ENCODE measurements at places on chromosomes 6 and 20.

DNA sequence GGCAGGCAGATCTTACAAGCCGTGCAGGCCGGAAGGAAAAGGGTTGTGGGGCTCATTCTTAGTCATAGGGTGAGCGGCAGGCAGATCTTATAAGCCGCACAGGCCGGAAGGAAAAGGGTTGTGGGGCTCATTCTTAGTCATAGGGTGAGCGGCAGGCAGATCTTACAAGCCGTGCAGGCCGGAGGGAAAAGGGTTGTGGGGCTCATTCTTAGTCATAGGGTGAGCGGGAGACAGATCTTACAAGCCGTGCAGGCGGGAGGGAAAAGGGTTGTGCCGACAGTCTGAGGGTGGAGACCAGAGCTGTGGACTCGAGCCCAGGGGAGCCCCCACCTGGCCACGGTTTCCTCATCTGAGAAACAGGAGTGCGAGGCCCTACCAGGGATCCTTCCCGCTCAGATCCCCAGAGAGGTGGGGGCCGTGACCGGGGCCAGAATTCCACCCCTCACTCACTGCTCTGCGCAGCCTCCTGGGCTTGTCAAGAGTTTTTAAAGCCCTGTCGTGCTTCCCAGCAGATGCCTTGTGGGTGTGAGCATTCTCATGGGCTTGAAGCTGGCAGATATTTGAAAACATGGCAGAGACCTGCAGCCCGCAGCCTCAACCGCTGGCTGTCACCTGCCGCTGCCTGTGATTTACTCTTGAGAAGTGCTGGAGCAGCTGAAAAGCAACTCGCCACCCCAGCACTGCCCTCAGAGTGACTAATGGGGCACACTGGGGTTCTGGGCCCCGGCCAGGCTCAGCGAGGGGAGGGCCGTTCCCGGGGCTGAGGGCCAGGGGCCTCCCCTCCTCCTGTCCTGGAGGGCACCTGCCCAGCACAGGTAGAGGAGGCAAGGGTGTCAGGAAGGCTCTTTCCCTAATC lies 31.9 kb downstream of the NTSR1 start:
- DNase-seq: no peak

- peak; percentile 18 for DNase-seq
Measured at GRCh38 chr6:3176562-3177355, 19.4 kb upstream of the TUBB2A start.

- DNase-seq: no peak
Measured at GRCh38 chr6:120805276-120805675, 529.0 kb downstream of the TBC1D32 start.

GRCh38 chr20:31836853-31837608 lies 8.4 kb downstream of the FOXS1 start:
- DNase-seq: no peak

DNA sequence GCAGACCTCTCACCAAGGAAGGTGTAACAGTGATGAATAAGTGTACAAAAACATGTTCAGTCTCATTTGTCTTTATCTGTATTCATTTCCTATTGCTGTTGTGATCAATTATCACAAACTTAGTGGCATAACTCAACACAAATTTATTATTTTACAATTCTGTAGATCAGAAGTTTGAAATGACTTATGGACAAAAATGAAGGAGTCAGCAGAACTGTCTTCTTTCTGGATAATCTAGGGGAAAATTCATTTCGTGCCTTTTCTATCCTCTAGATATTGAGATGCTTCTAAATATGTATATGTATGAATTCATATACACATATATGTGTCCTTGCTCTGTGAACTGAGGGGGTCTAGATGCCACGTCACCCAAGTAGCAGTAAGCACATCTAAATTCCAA lies 663.1 kb upstream of the MARCKS start:
- no peak for DNase-seq

GRCh38 chr20:18666803-18667415 lies 79.1 kb downstream of the DTD1 start:
- DNase-seq: no peak

DNA sequence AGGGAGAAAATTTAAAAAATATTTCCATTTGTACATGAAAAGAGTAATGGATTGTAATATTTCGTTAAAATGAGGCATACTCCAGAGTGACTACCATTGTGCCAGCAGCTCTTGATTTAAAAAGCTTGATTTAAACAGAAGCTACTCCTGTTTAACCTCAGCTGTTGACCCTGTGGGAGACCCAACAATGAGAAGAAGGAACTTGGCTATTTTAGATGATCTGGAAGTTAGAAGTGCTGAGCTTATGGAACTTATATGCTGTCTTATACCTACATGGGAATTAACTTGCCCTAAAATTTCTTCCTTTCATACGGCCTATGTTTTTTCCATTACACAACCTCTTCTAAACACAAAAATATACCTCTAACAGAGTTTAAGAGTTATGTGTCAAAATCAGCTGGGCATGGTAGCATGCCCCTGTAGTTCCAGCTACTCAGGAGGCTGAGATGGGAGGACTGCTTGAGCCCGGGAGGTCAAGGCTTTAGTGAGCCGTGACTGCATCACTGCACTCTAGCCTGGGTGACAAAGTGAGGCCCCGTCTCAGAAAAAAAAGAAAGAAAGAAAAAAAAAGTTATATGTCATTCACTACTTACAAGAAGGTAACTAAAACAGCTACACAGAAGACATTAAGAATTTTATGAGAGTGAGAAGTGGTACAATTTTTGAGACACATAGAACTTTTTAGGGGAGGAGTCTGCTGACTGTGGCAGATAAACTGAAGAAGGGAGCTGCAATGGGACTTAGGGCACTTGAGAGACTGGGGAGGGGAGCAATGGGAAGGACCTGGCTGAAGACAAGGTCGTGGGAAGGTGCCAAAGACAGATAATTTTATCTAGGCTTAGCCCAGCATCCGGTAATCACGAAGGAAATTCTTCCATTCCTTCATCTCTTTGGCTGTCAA lies 139.9 kb downstream of the MYB start:
- no peak for DNase-seq

GRCh38 chr6:109332748-109333147 lies 49.5 kb downstream of the CD164 start:
- DNase-seq: no peak

DNA sequence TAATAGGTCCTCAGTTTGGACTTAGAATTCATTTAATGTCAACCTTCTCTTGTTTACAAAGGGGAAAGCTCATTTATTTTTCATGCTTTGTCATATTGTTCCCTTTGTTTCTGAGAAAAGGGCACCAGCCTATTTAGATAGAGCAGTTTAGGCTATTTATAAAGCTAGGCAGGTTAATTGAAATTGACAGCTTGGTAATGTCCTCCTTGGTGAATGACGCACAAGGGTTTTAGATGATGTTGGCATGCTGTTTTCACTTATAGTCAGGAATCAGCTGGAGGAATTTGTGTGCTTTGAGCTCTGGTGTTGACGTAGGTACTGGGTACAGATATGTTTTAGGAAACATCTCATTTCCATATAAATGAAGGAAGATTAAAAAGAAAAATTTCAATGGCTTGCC lies 45.2 kb downstream of the BCKDHB start:
- no peak for DNase-seq

GRCh38 chr6:111418971-111419693 lies 63.9 kb downstream of the REV3L start:
- DNase-seq: no peak

GRCh38 chr20:47421076-47421475 lies 64.6 kb upstream of the ZMYND8 start:
- no peak for DNase-seq

GRCh38 chr6:25194172-25194678 lies 84.9 kb upstream of the CARMIL1 start:
- DNase-seq: no peak

GRCh38 chr6:43757966-43758616 lies 11.9 kb upstream of the VEGFA start:
- no peak for DNase-seq

DNA sequence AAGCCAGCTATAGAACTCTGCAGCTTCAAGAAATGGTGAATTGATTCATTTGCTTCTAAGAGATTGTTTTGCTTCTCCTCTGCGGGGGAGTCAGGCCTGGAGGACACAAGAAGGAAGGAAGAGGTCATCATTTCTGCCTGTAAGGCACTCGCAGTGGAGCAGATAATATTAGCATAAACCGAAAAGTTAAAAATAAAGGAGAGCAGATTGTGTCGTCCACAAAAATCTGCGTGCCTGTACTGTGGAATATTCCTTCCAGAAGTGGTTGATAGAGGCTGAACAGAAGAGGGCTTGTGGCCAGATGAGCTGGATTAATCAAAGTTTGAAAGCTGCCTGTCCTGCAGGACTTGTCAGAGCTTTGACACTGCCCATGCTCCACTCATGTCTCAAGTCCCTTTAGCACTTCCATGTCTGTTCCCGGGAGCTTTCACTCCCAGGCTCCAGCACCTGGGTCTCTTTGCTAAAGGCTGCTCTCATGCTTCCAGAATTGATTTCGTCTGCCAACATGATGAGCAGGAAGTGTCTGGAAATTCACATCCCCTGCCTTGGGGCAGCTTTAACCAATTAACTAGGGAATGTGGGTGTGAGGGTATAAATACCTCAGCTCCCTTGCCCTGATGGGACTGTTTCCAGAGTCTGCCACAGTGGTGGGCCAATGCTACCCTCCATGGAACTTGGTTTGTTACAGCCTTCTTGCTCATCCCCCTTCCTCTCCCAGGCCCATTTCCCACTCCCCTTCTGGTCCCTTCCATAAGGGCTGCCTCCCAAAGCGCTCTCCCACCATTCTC lies 65.1 kb upstream of the STX16 start:
- no peak for DNase-seq

DNA sequence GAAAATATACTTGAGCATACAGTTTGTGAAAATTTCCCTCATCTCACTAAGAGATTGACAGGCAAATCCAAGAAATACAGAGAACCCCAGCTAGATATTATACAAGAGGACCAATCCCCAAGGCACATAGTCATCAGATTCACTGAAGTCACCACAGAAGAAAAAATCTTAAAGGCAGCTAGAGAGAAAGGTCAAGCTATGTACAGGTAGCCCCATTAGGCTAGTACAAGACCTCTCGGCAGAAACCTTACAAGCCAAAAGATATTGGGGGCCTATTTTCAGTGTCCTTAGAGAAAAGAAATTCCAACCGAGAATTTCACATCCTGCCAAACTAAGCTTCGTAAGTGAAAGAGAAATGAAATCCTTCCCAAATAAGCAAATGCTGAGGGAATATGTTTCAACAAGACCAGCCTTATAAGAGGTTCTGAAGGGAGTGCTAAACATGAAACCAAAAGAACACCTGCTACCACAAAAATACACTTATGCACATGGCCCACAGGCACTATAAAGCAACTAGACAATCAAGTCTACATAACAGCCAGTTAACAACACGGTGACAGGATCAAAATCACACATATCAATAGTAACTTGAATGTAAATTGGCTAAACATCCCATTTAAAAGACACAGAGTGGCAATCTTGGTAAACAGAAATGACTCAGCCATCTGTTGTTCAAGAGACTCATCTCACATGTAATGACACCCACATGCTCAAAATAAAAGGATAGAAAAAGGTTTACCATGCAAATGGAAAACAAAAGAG lies 96.3 kb downstream of the FHL5 start:
- DNase-seq: no peak

DNA sequence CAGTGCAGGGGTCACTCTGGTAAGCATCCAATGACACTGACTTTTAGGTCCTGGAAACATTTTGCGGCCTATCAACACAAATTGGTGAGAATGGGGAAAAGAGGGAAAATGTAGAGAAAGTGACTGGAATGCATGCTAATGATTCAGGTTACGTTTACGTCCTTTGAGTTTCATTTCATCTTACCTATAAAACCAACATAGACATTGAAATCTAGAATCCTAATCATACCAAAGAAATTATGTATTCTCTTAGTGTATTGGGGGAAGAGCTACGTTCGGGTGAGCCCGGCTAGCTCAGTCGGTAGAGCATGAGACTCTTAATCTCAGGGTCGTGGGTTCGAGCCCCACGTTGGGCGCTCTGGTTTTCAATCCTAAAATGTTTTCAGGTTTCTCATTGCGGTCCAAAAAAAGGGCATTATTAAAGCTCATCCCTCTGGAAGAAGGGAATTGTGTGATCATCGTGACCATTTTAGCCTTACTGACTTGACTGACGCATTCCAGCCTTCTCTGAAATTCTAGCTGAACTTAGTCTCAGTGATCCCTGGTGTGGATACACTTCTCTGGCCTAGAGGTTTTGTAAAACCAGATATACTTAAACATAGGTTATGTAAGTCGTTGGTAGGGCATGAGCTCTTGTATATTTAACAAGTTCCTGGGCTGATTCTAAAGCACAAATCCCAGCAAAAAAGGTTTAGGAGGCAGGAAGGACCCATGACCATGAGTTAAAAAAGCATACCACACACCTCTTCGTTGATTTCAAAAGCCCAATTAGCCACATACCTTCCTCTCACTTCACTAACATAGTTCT lies 18.3 kb downstream of the HMGN4 start:
- DNase-seq: peak; percentile 27

DNA sequence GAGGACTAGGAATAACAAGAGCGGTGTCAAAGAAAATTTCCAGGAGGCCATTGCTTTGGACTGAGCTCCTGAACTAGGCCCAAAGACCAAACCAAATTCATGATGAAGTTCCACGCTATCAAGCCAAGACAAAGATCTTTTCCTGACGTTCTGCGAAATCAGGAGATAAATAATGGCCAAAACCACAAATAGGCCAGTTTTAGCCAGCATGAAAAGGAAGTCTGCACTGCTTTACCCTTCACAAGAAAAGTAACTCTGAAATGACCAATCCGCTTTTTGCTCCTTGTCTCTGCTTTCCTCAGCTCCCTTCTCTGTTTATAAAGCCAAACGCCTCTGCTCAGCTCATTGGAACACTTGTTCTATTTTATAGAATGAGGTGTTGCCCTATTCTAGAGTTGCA lies 6.7 kb downstream of the NCOA5 start:
- DNase-seq: no peak

GRCh38 chr20:57772349-57772964 lies 62.6 kb upstream of the PMEPA1 start:
- no peak for DNase-seq

DNA sequence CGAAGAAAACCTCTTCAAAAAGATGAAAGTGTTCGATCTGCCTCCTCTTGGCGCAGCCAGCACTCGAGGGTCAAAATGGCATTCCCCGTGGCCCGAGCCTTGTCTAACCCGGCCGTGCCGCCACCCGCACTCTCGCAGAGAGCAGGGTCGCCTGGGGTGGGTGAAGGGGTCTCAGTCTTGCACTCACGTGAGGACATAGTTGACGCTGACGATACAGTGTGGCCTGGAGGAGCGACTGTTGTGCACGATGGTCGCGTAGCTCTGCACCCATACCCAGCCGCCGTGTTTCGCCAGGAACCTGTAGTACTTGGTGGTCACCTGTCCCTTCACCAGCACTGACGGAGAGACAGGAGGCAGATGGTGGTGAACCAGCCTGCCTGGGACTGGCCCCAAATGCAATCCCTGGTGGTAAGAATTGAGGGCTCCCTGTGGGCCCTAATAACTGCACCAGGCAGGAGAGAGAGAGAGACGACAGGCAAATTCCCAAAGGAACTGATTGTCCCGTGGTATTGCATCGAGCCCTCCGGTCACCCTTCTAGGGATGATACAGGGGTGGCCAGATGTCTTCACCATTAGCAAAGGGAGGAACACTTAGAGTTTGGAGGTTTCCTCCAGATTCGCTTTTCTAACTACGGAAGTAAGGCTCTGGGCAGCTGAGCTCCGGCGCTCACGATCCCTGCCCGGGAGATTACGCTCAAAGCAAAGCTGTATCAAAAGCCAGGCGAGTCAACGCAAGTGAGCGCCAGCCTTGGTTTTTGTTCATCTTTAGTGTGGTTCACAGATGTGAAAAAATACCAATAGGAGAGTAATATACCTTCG lies 17.4 kb downstream of the SIM1 start:
- DNase-seq: no peak

- DNase-seq: no peak
Measured at GRCh38 chr6:116015561-116015960, 45.1 kb downstream of the FRK start.

All from nucleus accumbens (tissue), 56 donors.